CD4-positive, alpha-beta memory T cell (primary cell): ENCODE measurements at places on chromosomes 2 and 18.

DNA sequence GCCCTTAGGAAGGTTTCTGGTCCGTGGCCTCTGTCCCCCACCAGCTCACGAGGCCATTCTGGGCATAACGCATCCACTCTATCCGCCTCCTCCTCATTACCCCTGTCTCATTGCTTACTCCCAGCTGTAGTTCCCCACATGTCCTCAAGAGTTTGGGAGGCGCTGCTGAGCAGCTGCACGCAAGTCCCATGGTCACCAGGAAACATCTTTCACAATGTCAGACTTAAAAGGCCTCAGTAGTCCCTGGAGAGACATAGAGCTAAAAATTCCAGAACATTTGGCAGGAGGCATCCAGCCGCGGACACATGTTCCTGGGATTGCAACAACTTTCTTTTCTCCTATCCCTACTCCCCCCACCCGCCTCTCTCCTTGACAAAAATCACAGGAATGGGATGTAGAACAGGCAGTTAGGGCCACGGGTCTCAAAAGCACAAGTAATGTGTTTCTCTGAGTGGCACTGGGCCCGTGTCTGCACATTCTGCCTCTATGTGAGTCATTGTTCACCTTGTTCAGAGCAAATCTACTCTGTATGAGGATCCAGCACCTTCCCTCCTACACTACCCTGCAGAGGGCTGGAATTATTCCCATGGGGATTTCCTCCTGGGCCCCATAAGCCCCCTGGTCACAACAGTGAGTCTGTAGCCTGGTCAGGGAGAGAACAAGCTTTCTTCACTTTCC is 8.1 kb downstream of the LBH start:
- peak; percentile 77 for DNase-seq

- no peak for DNase-seq
Measured at GRCh38 chr2:148607566-148607965, 37.0 kb upstream of the EPC2 start.

DNA sequence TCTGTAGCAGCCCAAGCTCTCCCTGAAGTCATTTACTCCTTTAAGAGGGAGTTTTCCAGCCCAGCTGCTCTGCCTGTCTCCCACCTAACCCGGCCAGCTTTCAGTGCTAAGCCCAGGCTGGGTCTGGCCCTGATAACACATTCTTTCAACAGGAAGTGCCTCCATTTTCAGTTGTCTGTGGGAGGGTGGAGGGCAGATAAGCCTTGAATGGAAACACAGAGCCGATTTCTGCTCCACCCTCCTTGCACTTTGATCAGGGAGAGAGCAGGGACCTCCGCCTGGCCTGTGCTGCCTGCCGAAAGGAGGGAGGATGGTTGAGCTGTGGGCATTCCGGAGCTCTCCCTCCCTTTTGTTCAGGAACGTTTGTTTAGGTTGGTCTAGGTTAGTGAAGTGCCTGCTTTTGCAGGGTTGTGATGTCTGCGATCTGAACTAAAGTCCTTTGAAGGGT is 24.8 kb downstream of the GATA6 start:
- no peak for DNase-seq

GRCh38 chr2:193566276-193566675 is 1371.5 kb upstream of the TMEFF2 start:
- no peak for DNase-seq

DNA sequence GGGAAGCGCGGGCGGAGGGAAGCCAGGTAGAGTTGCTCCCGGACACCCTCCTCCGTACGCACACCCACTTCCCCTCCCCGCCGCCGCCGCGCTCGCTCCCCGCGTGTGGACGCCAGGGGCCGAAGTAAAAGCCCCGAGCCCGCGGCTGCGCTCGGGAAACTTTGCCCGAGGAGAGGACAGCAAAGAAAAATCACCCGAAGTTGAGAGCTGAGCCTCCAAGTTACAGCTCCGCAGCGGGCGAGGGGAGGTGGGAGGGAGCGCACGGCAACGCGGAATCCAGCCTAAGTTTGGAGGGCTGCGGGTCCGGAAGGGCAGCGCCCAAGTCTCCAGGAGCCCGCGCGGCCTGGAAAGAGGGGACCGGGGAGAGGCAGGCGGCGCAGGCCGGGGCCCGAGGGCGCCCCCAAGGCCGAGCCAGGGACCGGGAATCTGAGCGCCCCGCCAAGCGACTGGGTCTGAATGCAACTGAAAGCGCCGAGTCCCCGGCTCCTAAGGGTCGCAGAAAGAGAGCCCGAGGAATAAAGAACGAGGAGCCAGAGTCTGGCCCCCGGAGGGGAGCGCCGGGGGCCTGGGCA is 706 bp upstream of the BCL11A start:
- no peak for DNase-seq

DNA sequence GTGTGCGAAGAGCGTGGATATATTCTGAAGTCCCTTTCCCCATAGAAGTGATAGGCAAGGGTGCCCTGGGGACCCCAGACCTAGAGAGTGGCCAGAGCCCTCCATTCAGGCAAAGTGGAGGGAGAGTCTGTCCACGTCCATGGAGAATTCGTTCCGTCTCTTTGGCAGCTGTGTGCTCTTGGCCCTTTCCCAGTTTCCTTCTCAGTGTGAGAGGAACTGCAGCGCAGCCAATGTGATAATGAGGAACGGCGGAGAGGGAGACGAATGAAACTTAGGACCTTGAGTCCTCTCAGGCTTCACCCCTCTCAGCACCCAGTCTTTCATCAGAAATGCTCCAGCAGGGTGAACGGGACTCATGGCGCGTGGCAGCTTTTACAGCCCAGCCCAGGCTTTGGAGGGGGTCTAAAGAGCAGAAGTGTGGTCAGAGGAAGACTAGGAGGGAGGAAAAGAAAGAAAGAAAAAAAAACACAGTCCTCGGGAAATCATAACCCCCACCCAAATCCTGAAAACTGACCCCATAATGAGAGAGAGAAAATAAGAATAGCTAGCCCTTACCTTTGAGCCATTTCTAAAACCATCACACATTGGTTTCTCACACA is 95.0 kb upstream of the RIOK3 start:
- DNase-seq, result no peak

DNA sequence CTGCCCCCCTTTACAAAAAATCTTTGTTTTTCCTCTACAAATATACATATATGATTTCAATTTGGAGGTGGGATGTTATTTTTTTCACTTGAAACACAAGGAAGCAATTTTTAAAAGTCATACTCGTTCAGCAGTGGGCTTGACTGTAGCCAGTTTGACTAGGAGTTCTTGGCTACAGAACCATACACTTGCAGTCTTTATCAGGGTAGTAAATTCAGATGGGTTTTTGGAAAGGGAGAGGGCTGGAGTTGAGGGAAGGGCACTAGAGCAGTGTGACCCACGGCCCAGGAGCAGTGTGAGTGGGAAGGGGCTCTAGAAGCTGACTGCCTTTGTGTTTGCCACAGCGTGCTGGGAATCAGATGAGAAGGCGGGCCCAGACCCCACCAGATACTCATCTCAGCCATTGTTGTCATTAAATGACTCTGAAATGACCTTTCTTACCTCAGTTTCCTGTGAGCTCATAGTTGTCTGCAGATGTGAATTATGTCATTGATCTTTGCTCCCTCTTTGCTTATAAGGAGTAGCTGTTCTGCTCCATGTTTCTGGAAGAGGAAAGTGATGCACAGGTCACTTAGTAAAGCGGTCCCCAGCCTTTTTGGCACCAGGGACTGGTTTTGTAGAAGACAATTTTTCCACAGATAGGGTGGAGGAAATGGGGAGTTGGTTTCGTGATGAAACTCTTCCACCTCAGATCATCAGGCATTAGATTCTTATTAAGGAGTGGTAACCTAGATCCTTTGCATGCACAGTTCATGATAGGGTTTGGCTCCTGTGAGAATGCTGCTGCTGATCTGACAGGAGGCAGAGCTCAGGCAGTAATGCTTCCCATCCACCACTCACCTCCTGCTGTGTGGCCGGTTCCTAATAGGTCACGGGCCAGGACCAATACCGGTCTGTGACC is 116.8 kb downstream of the SPTBN1 start:
- peak; percentile 71 for DNase-seq

GRCh38 chr2:167293943-167294775 is 405.9 kb downstream of the XIRP2 start:
- peak; percentile 1 for DNase-seq

GRCh38 chr2:213688133-213688532 is 403.9 kb downstream of the SPAG16 start:
- DNase-seq, result no peak

DNA sequence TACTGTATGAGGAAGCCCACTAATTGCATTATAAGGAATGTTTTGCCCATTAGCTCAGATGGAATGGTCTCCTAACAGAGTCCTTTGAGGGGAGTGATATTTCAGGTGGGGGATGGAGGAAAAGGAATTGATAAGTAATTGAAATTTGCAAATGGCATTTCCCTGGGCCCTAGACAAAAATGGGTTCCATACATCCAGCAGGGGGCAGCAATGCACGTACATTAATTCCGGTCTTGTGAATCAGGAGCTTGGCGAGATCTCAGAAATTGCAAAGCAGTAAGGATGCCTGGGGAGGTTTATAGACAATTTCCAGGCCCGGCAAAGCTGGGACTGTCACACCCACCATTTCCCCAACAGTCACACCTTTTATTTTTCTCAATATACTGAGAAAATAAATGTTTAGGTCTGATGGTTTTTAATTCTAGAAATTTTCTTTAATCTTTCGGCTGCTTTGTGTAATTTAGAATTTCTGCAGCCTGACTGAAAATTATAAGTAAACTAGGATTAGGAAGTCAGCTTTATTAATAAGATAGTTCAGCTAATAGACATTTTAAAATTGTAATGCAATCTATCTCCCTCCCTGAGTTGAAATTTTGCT is 122.8 kb downstream of the LYPD1 start:
- DNase-seq, result no peak

- no peak for DNase-seq
Measured at GRCh38 chr2:3639015-3639630, 18.9 kb upstream of the ALLC start.

GRCh38 chr18:79786786-79787526 is 10.8 kb upstream of the KCNG2 start:
- no peak for DNase-seq

- no peak for DNase-seq
Measured at GRCh38 chr2:69082430-69082997, 69.5 kb downstream of the ANTXR1 start.

- no peak for DNase-seq
Measured at GRCh38 chr2:65103013-65103715, 26.7 kb downstream of the RAB1A start.

GRCh38 chr2:100222844-100223243 is 80.5 kb upstream of the AFF3 start:
- DNase-seq, result no peak

DNA sequence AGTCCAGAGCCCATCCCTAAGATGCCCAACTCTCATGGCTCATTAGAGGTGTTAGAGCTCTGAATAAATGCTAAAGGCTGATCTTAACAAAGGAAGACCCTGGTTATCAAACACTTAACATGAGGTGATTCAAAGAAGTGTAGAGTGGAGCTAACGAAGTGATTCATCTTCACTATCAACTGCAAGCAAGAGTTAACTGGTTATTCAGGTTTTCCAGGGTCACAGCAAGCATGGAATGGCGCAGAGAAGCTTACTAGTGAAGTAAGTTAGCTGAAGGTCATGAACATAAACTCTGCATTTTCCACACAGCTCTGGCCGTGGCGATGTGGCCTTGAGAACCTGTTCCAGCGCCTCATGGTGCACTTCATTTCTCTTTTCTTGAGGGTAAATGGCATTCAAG is 17.0 kb downstream of the RND3 start:
- no peak for DNase-seq

DNA sequence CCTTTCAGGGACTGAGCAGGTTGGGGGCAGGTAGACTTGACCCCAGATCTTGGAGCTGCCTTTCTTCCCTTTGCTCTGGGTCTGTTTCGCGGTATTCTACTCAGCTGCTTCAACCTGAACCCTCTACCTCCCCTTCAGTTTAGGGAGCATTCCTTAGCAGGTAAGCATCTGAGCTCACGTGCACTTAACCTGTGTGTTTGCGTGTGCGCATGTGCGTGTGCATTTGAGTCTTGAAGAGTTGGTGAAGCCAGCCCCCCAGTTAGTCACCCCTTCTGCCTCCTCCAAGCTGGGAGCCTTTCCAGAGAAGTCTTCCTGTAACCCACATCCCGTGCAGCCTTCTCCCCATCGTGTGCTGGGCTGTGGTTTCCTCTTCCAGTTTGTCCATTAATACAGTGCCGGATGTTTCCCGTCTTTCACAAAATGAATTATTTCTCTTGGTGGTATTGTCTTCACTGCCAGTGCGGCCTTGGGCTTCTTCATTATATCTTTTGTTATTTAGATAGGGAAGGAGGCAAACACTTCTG is 33.2 kb downstream of the B3GNT2 start:
- no peak for DNase-seq

- no peak for DNase-seq
Measured at GRCh38 chr2:28457237-28457636, 38.6 kb upstream of the PLB1 start.

GRCh38 chr2:240369801-240370585 is 65.5 kb upstream of the GPC1 start:
- no peak for DNase-seq

- no peak for DNase-seq
Measured at GRCh38 chr2:40130251-40130994, 321.5 kb downstream of the SLC8A1 start.

DNA sequence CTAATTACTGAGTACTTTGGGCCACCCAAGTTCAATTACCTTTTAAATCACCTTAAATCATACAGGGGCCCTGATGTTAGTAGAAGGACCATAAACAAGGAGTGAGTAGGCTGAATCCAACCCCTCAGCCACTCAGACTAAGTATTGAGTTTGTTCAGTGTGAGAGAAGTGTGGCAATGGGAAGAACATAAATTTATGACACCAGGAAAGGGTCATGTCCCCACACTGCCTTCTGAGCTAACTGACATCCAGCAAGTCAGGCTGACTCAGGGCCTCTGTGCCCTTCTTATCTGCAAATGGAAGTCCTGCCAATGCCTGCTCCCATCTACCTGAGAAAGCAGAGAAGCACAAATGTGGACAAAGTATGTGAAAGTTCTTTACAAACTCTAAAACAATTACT is 12.9 kb downstream of the PLEKHM3 start:
- DNase-seq, result no peak

GRCh38 chr18:39586741-39587140 is 2021.1 kb upstream of the CELF4 start:
- no peak for DNase-seq

GRCh38 chr2:148725564-148725963 is 81.0 kb downstream of the EPC2 start:
- DNase-seq, result no peak
